ENCODE measurements at places on chromosomes 13 and 19.

DNA sequence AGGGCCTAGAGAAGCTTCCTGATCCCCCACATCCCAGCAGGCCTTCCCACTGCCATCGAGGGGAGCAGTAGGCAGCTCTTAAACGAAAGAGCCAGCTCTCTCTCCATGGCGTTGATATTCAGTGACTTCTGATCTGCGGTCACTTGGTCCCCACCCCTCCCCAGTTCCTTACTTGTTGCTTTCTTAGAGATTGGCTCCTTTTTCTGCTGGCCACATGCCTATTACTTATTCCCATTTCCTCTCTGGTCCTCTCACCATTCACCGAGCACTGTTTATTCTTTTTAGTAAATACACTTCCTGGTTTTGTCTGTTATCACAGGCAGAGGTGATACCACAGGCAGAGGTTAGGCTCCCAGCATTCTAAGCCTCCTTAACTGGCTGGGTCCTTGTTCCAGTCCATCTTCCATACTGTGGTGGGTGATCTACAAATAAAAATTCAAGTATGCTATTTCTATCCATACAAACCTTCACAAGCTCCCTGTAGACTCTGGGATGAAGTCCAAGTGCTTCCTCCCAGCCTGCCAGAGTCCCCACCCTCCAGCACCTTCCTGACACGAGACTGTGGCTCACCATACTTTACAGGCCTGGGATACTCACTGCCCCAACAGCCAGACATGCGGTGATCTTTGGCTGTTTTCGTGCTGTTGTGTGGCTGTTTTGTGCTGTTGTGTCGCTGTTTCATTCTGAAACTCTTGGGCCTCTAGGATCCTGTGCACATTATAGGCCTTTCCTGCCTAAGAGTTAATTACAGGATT lies 315.9 kb downstream of the ATP8A2 start:
- no peak for DNase-seq

GRCh38 chr19:35509018-35509652 lies 4.3 kb downstream of the DMKN start:
- no peak for DNase-seq

GRCh38 chr13:76829572-76830327 lies 56.5 kb downstream of the KCTD12 start:
- DNase-seq: no peak

GRCh38 chr13:44465318-44465717 lies 91.7 kb downstream of the SERP2 start:
- DNase-seq: no peak

- no peak for DNase-seq
These were observed 47.3 kb upstream of the N4BP2L1 start for GRCh38 chr13:32474999-32475792.

- DNase-seq: no peak
These were observed 31.4 kb upstream of the C13orf46 start for GRCh38 chr13:114005206-114005724.

- no peak for DNase-seq
These were observed 88.7 kb upstream of the PCDH9 start for GRCh38 chr13:67318860-67319259.

GRCh38 chr13:112959701-112960542 lies 9.1 kb upstream of the MCF2L start:
- no peak for DNase-seq

GRCh38 chr13:110888390-110888789 lies 26.5 kb downstream of the ANKRD10 start:
- no peak for DNase-seq

GRCh38 chr19:52959613-52960295 lies 2.9 kb downstream of the ZNF816 start:
- no peak for DNase-seq

All from brain (organoid and tissue), 16 donors.